ENCODE measurements at places on chromosomes 13 and 19. TPM values are rescaled to one million over a fixed set of nuclear protein-coding genes. Genes with fewer than 3 reads are reported as not detected.

FBXO17 gene
- 33.9 TPM for total RNA-seq

FFAR1 gene
- not detected for total RNA-seq

KL gene
- 0.11 TPM for total RNA-seq

METTL21C gene
- total RNA-seq: not detected

ZNF799 gene
- 2.4 TPM for total RNA-seq

APOE gene
- total RNA-seq: 1.4 TPM

CYSLTR2 gene
- not detected for total RNA-seq

OR10H4 gene
- total RNA-seq: not detected

ACTMAP gene
- total RNA-seq: 1.1 TPM

ELAVL3 gene
- 0.12 TPM for total RNA-seq

CATSPERD gene
- not detected for total RNA-seq

PGLYRP2 gene
- total RNA-seq: not detected

SULT2A1 gene
- total RNA-seq: not detected

GIPR gene
- total RNA-seq: not detected

MEIOSIN gene
- total RNA-seq: not detected

FGF9 gene
- total RNA-seq: 0.12 TPM

KLF1 gene
- total RNA-seq: not detected

CLDN10 gene
- not detected for total RNA-seq

KLK12 gene
- not detected for total RNA-seq

CD209 gene
- not detected for total RNA-seq

KLK7 gene
- not detected for total RNA-seq

CCL25 gene
- not detected for total RNA-seq

PIBF1 gene
- 40.4 TPM for total RNA-seq

ZNF284 gene
- 2.9 TPM for total RNA-seq

CGB2 gene
- not detected for total RNA-seq

CEACAM8 gene
- total RNA-seq: not detected

ZNF575 gene
- total RNA-seq: 0.37 TPM

NLRP11 gene
- not detected for total RNA-seq

GARIN5B gene
- not detected for total RNA-seq

PLEKHG2 gene
- 9.0 TPM for total RNA-seq

NCCRP1 gene
- total RNA-seq: not detected

FLT1 gene
- 6.2 TPM for total RNA-seq

C19orf33 gene
- not detected for total RNA-seq

TMEM259 gene
- total RNA-seq: 71.5 TPM

FCAR gene
- total RNA-seq: not detected

ZNF573 gene
- total RNA-seq: 6.9 TPM

NPHS1 gene
- under 0.01 TPM for total RNA-seq

Data from uterine smooth muscle cell (primary cell).